ENCODE measurements at places on chromosomes 1 and 21. TPM values are rescaled to one million over a fixed set of nuclear protein-coding genes. Genes with fewer than 3 reads are reported as not detected.

GRCh38 chr1:18880585-18880984, 21.1 kb upstream of the TAS1R2 start:
- no peak for DNase-seq

DNA sequence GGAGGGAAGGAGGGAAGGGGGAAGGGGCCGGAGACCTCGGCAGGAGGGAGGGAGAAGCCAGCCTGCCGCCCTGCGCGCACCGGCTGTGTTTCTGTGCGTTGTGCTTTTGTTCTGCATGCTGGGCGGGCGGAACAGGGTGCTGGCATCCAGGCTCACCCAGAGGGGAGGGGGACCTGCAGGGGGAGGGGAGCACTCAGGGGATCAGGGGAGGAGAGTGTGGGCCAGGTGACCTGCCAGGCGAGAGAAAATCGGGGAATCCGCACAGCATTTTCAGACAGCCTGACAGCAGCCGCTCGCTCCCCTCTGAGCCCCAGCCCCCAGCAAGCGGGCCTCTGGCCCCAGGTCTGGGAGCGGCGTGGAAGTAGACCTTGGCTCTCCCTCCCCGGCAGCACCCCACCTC, 54.7 kb downstream of the RIPK4 start:
- DNase-seq, result no peak

DNA sequence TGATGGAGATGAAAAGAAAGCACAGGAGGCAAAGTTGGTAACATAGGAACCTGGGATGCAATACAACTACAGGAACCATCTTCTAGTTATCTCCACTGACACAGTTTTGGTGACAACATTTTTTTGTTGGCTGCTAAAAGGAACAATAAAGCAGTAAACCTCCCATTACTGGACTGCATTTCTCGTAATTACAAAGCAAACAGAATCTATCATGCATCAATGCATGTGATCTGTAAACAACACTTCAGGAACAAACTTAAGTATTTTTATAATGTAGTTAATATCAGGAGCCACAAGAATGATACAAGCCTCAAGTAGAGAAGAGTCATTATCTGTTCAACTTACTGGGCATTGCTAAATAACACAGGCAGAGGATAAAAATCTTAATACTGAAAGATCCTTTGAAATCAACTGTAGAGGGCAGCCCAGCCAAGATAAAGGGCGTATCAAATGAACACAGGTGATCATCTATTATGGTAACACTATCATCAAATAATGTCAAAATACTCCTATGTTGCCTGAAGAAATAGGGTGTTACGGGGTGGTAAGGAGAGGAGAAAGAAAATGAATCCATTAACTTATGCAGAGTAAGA, 193.3 kb downstream of the EIF4G3 start:
- no peak for DNase-seq

- DNase-seq, result no peak
Measured at GRCh38 chr1:178632653-178633052, 92.4 kb upstream of the RALGPS2 start.

GRCh38 chr1:64686828-64687724, 57.8 kb upstream of the RAVER2 start:
- DNase-seq, result no peak

DNA sequence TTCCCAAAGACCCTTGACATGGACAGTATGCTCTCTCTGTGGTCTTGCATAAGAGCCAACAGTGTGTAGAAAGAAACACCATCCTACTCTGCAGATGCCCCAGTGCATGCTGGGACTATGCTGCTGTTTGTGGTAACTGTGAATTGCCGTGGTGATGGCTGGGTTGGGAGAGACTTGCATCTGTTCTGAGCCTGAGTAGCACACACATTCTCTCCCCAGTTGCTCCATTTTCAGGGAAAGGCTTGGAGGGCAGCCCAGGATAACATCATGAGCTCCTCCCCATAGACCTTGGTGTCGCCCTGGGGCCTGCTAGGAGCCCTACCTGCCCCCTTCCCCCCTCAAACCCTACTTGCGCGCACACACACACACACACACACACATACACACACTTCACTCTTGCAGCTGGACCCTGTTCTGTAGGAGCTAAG, 120.9 kb upstream of the IPO9 start:
- DNase-seq, result no peak

DNA sequence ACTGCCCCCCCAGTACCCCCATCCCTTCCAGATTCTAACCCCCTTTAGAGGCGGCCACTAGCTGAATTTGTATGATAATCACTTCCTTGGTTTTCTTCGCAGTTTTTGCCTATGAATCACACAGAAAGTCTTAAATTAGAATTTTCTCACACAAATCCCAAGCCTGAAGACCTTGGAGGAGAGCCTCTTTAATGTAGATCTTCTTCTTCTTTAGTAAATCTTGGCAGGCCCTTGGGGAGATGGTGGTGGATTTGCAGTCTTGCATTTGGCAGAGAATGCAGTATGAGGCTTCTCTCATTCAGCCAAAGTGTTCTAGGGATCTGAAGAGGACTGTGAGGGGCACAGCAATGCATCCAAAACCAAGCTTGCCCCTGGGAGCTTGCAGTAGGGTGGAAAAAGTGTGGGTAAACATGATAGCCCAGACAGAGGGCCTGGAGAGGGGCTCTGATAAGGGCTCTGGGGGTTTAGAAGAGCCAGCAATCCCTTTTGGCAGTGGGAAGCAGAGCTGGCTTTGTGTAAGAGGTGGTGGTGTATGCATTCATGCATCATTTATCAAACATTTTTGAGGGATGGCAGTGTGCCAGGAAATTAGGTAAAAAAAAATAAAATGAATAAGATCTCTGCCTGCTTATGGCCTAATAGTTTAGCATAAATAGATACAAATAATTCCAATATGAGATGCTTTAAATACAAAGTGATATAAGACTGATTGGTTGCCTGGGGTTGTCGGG, 7.7 kb upstream of the CDC42 start:
- DNase-seq, result no peak

GRCh38 chr1:147292631-147293251, 50.3 kb downstream of the CHD1L start:
- DNase-seq, result no peak

DNA sequence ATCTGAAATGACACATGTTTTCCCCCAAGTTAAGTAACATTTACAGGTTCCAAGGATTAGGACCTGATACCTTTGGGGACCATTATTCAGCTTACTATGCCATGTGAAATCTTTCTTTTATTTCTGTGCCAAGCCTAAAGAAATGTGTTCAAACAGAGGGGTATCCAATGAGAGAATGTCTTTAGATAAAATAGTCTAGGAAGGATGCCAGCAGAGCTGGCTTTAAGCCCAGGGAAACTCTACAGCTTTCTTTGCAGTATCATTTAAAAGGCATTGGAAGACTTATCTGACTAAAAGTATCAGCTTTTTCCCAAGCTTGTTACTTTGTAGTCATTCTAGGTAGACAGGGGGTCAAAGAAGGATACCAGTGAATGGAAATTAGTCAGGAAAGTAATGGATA, 860.4 kb downstream of the PLA2G4A start:
- no peak for DNase-seq

DNA sequence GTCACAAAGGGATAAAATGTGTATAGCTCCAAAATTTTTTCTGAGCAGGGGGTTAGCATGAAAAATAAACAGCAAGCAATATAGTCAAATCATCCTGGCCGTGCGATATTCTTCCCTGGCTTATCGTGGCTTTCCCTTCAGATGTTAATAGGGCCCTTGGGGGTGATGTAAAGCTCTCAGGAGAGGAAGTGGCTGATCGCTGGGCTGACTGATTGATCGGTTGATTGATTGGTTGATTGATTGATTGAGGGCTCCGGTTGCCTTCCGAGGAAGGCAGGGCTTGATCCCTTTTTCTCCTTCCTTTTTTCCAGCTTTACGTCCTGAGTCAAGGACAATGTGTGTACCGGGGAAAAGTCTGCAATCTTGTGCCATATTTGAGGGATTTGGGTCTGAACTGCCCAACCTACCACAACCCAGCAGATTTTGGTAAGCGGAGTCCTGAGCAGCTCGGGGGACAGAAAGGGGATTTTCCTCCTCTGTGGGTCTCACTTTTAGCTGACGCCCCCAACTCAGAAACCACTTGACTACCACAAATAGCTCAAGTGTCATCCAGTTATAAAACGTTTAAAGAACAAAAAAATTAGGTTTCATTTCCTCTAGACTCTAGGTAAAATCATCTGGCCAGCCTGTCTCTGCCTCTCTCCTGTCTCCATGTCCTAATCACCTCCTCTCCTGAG, 29.5 kb downstream of the TFF3 start:
- no peak for DNase-seq

LCE3A gene
- total RNA-seq, result not detected

CAPN2 gene
- 190 TPM for total RNA-seq

GBP7 gene
- total RNA-seq, result not detected

AGTRAP gene
- 88.3 TPM for total RNA-seq

TEX38 gene
- not detected for total RNA-seq

IGSF3 gene
- total RNA-seq, result 1.2 TPM

ITSN1 gene
- 208 TPM for total RNA-seq

ESRRG gene
- total RNA-seq, result 1.7 TPM

C1QC gene
- total RNA-seq, result 315 TPM

PDC gene
- total RNA-seq, result not detected

GSTM3 gene
- 85.4 TPM for total RNA-seq

MSH4 gene
- 2.7 TPM for total RNA-seq

Data from tibial nerve (tissue), 4 donors.